ENCODE measurements at places on chromosomes 6 and 20.
A peak's percentile ranks its signal among the peaks of the same experiment; 100 is the strongest.

DNA sequence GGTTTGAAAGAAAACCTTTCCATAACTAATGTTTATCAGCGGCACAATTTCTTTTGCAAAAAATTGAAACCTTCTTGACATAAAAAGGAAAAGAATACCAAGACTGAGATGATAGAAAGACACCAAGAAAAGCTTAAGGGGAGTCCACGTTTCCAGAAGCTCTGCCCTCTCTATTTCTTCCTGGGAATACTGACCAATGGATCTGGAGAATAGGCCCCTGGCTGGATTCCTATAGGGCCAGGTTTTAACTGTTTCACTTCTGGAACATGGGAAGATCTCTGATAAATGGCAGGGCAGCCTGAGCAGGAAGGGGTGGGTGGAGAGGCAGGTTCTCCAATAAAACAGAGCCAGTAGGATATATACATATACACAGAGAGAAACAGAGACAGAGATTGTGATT lies 413.4 kb upstream of the JARID2 start:
- DNase-seq = no peak

- DNase-seq = no peak
These were observed 11.5 kb downstream of the PRDM1 start for GRCh38 chr6:106097411-106098231.

DNA sequence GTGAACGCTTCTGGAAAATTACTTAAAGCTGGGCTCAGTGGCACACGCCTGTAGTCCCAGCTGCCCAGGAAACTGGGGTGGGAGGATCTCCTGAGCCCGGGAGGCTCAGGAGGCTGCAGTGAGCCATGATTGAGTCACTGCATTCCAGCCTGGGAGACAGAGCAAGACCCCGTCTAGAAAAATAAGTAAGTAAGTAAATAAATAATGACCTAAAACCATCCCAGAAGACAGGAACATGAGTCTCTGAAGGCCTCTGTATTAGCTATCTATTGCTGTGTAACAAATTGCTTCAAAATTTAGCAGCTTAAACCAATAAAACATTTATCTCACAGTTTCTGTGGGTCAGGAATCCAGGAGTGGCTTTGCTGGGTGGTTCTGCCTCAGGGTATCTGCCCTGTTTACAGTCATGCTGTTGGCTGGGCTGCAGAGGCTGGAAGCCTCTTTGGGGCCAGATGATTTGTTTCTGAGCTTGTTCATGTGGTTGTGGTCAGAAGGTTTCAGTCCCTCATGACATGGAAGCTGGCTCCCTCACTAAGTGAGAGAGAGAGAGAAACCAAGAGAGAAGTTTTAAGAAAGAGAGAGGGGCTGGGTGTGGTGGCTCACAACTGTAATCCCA lies 48.4 kb upstream of the NCOA3 start:
- DNase-seq = no peak

DNA sequence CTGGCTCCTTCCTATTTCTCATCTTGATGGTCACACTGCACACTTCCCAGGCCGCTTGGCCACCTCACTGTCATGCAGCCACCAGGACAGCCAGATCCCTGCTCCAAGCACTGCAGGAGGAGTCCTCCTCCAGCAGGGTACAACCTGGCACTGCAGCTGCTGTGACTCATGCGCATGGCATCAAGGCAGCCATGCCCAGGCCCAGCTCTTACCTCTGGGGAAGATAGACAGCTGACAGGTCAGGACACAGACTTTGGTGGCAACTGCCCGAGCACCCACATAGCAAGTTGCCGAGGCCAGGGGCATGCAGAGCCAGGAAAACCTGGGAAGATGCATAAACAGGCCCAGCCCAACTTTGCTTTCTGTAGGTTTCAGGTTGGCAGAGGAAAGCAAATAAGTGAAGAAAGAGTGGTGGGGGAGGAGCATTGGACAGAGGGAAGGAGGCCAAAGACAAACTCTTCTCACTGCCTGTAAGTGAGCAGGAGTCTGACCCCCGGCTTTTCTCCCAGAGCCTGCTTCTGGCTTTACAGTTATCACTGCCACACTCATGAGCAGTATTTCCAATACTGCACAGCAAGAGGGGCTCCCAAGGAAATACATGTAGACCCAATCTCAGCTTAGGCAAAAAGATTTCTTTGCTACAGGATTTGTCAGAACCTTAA lies 38.8 kb downstream of the SLC22A3 start:
- no peak for DNase-seq

GRCh38 chr6:42345696-42346416 lies 105.9 kb downstream of the TRERF1 start:
- no peak for DNase-seq

DNA sequence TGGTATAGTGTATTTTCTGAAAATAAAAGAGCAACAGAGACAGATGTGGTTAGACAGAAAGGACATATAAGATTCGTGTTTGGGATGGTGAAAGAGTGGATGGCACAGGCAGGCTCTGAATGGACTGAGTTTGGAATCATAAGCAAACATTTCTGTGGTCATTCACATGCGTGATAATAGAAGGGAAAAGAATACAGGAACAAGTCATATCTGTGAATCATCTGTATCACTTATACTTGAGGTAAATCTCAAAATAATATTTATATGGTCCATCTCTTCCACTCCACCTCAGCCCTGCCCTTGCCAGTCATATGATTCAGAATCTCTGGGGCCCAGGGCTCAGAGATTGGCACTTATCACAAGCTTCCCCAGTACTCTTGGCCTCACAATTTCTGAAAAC lies 535.1 kb downstream of the BCKDHB start:
- DNase-seq = no peak

DNA sequence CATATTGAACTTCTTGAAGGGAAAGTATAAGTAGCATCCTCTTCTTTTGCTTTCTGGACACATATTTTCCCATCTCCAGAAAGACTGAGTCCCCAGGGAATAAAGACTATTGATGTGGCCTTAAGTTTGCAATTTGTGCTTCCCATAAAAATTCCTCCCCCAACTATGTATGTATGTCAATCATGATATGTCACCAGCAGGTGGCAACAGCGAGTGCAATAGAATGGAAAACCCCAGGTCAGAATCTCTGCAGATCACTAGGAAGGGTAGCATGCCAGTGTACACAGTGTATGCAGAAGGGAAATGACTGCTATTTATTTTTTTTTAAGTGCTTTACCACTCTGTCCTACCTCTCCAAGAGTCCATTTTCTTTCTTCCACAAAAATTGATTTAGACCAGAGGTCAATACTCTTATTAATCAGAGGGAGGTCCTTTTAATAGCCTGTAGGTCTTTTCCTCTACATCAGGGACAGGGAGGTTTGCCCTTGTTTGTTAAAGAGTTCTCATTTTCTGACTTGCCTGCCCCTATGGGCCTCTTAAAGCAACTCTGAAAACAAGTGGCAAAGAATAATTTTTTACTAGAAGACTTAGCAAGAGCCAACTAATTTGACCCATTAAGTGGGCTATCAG lies 61.4 kb downstream of the BMP2 start:
- DNase-seq = peak; percentile 63

- DNase-seq = no peak
These were observed 163.4 kb downstream of the MTFR2 start for GRCh38 chr6:136086686-136087085.

GRCh38 chr20:35370751-35371150 lies 41.0 kb downstream of the UQCC1 start:
- no peak for DNase-seq

GRCh38 chr6:121430514-121431460 lies 4.7 kb upstream of the GJA1 start:
- DNase-seq = peak; percentile 56

- DNase-seq = no peak
These were observed 8.5 kb downstream of the ERVFRD-1 start for GRCh38 chr6:11103065-11103464.

DNA sequence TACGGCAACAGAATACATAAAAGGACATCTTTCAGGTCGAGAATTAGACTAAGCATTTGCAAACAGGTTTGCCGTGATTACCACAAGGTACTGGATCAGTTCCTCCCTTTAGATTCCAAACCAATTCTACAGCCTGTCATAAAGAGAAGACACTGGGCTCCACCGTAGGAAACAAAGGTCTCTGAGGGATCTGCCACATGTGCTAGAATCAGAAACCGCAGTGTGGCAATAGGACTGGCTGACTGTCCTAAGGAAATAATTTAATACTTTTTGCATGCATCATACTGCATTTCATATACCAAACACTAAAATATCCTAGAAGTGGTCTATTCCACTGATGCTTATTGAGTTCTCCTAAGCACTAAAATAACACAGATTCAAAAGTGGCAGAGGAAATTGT lies 59.2 kb downstream of the POPDC3 start:
- DNase-seq = no peak

Data from NCI-H1105 treated with DMSO at 0.1 percent for 48 hours (cell line).